ENCODE measurements at places on chromosomes 1 and 21. TPM values are rescaled to one million over a fixed set of nuclear protein-coding genes. Genes with fewer than 3 reads are reported as not detected.

DNA sequence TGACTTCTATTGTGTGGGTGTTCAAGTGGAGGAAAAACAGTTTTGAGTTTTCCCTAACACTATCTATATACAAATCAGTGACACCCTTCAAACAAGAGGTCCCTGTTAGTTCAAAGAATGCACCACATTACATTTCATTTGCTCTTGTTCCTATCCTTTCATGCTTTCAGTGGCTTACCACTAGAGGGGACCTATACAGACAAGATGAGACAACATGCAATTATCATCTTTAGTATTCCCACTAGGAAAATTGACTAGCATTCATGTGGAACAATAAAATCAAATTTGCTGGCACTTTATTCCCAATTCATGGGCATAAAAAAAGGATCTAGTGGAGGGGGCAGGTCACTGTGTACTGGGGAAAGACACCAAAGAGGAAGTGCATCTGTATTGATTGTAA lies 13.3 kb upstream of the SIPA1L2 start:
- no peak for DNase-seq

- no peak for DNase-seq
Measured at GRCh38 chr1:77511440-77511840, 171.0 kb downstream of the ZZZ3 start.

DNA sequence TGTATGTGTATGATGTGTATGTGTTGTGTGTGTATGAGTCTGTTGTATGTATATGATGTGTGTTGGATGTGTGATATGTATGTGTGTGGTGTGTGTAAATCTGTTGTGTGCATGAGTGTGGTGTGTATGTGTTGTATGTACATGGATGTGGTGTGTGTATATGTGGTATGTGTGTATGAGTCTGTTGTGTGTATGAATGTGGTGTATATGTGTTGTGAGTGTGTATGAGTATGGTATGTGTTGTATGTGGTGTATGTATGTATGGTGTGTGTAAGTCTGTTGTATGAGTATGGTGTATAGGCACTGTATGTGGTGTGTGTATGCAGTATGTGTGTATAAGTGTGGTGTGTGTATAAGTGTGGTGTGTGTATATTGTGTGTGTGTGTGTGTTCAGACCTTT lies 95.0 kb downstream of the PLXNA2 start:
- no peak for DNase-seq

- DNase-seq = no peak
Measured at GRCh38 chr1:85334962-85335361, 58.5 kb upstream of the BCL10 start.

GRCh38 chr1:244598611-244599010 lies 54.3 kb upstream of the DESI2 start:
- no peak for DNase-seq

DNA sequence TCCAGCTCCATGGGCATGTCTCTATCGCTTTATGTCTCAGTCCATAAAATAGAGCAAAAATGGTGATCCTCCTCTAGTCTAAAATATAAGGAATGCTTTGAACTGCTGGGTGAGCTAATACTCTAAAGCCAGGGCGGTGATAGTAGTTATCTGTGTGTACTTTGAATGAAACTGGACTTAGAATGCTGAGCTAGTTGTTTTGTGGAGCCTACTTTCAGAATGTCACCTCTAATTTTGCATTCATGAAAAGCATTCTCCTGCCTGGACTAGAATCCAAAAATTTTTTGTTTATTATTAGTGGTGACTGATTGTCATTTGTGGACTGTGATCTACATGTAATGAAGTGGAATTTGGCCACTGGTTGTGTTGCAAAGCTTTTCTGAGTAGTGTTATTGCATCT lies 241.6 kb upstream of the C1orf105 start:
- DNase-seq = no peak

DNA sequence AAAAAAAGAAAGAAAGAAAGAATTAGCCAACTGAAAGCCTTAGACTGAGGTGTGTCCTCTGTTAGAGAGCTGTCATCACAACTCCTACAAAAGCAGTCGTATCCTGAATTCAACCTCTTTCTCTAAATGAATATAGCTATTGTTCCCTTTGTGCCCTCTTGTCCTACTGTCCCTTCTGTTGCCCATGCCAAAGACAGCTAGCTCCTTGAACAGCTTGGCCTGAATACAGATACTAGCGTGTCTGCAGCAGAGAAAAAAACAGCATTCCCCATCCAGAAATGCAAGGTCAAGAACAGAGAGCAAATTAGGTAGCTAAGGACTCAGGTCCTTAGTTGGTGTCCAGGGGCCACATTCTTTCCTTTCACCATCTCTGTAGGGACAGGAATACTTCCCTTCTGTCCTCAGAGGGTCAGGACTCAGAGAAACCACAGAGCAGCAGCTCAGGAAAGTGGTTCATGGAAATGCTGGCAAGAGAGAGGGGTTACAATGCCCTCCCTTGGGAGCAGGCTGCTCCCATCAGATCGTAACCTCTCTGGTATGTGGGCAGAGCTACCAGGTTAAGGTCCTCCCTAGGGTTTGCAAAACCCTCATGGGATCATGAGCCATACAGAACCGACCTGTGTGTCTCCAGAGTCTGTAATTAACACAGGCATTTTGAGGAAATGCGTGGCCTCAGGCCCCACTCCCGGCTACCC lies 1.8 kb upstream of the ZBTB48 start:
- no peak for DNase-seq

The FAM72C gene
- total RNA-seq = 0.86 TPM

The GPR52 gene
- total RNA-seq = 0.43 TPM

The GPATCH2 gene
- total RNA-seq = 16.0 TPM

The ERG gene
- total RNA-seq = not detected

The CTSE gene
- total RNA-seq = 28.6 TPM

The RASAL2 gene
- total RNA-seq = 21.8 TPM
